Astrocyte (in vitro differentiated cells and primary cell): ENCODE measurements at places on chromosomes 7 and 10. TPM values are rescaled to one million over a fixed set of nuclear protein-coding genes. Genes with fewer than 3 reads are reported as not detected.
A peak's percentile ranks its signal among the peaks of the same experiment; 100 is the strongest.

UTF1 gene
- total RNA-seq = 0.18 TPM in 1 of 2 replicates, not detected in the other

H2BK1 gene
- total RNA-seq = not detected in 2 replicates

ZNF777 gene
- total RNA-seq = 17.2 TPM in 2 replicates

LRRC27 gene
- total RNA-seq = 7.8 and 8.0 TPM in 2 replicates

GCC1 gene
- total RNA-seq = 28.8 and 32.0 TPM in 2 replicates

- no peaks in the 10 kb centered on the region for H3K27me3 ChIP-seq
- H3K27ac ChIP-seq = no peak overlapping the region
- DNase-seq = peak; percentile 84
- no peaks in the 10 kb centered on the region for H3K36me3 ChIP-seq
- peak overlapping the region; percentile 5 for H3K4me3 ChIP-seq
Measured at GRCh38 chr10:78248651-78249464, 215.2 kb downstream of the RPS24 start.

- H3K27me3 ChIP-seq = no peaks in the 10 kb centered on the region
- no peak overlapping the region for H3K27ac ChIP-seq
Measured at GRCh38 chr10:75865413-75866299, 434.2 kb downstream of the LRMDA start.

DNA sequence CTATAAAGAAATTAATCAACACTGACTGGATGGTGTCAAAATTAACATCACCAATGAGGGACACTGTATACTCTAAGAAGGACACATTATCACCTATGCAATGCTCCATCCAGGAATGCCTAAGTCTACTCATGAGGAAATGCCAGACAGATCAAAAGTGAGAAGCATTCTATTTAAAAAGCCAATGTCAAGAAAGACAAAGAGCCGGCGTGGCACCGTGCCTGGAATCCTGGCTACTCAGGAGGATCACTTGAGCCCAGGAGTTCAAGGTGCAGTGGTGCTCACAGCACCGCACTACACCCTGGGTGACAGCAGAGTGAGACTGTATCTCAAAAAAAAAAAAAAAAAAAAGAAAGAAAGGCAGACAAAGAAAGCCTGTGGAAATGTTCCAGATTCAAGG, 45.5 kb upstream of the ANAPC16 start:
- H3K36me3 ChIP-seq = no peaks in the 10 kb centered on the region
- peak; percentile 59 for DNase-seq
- no peaks in the 10 kb centered on the region for H3K27me3 ChIP-seq
- H3K4me1 ChIP-seq = peaks cover 25% of the 10 kb centered on the region
- no peak overlapping the region for H3K4me3 ChIP-seq
- no peak overlapping the region for H3K27ac ChIP-seq

GRCh38 chr7:157457355-157458253, 120.8 kb downstream of the DNAJB6 start:
- no peak for DNase-seq
- H3K4me1 ChIP-seq = no peaks in the 10 kb centered on the region
- H3K27ac ChIP-seq = no peak overlapping the region
- no peaks in the 10 kb centered on the region for H3K36me3 ChIP-seq

GRCh38 chr7:143258831-143259230, 4.4 kb upstream of the GSTK1 start:
- no peak overlapping the region for H3K27ac ChIP-seq
- no peaks in the 10 kb centered on the region for H3K4me1 ChIP-seq
- no peaks in the 10 kb centered on the region for H3K36me3 ChIP-seq
- H3K27me3 ChIP-seq = no peaks in the 10 kb centered on the region

GRCh38 chr10:110209926-110210673, 2.7 kb downstream of the MXI1 start:
- H3K27ac ChIP-seq = peak overlapping the region; percentile 62
- H3K36me3 ChIP-seq = no peaks in the 10 kb centered on the region
- no peak for DNase-seq
- H3K4me3 ChIP-seq = peak overlapping the region; percentile 82
- peaks cover 10% of the 10 kb centered on the region for H3K27me3 ChIP-seq

GRCh38 chr7:138377306-138377705, 82.8 kb upstream of the TRIM24 start:
- no peaks in the 10 kb centered on the region for H3K4me1 ChIP-seq
- H3K4me3 ChIP-seq = no peak overlapping the region
- DNase-seq = no peak
- H3K36me3 ChIP-seq = no peaks in the 10 kb centered on the region

GRCh38 chr7:122310119-122311021, 5.8 kb upstream of the FEZF1 start:
- no peak overlapping the region for H3K27ac ChIP-seq
- no peaks in the 10 kb centered on the region for H3K36me3 ChIP-seq
- DNase-seq = no peak
- peak overlapping the region; percentile 61 for H3K4me3 ChIP-seq
- peaks cover 10% of the 10 kb centered on the region for H3K4me1 ChIP-seq

DNA sequence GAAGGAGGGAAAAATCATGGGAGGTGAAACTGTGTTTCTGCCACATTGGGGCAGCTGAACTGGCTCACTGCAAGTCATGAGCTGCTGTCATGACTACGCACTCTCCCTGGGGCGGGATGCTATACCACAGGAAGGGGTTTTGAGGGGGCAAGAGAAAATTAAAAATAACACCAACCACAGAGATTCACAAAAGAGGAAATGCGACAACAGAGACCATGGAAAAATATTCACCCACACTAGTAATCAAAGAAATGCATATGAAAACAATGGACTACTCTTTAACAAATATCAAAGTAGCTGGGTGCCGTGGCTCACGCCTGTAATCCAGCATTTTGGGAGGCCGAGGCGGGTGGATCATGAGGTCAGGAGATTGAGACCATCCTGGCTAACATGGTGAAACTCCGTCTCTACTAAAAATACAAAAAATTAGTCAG, 65.2 kb upstream of the TM9SF3 start:
- no peak for DNase-seq
- H3K4me3 ChIP-seq = no peak overlapping the region
- peaks cover 4% of the 10 kb centered on the region for H3K27me3 ChIP-seq
- no peak overlapping the region for H3K27ac ChIP-seq

DNA sequence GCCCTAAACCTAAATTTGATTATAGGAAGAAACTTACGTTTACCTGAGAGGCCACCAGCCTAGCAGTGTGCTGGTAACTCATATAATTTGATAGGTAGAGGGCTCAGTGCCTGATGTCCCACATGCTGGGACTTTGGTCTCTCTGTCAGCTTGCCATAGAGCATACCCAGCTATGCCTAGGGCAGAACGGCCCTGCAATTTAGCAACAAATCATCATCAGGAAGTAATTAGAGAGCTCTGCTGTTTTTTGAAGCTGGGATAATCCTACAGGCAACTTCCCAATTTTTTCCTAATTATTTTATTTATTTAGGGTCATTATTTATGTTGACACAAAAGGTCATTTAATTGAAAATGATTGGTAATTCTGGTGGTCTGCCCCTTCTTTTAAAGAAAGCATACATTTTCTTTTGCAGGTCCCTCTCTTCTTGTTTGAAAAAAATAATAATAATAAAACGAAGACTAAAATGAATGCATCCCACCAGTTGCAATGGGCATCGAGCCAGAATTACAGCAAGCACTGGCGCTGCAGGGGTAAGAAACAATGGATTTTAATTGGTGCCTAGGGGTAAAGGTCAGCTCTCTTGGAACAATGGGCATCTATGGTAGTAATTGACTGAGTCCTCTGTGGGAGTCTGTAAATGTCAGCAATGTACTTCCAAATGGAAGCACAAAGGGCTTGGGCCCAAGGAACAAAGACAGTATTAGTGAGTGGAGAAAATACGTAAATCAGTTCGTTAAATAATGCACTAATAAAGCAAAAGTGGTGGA, 348.0 kb downstream of the SORCS1 start:
- no peaks in the 10 kb centered on the region for H3K27me3 ChIP-seq

DNA sequence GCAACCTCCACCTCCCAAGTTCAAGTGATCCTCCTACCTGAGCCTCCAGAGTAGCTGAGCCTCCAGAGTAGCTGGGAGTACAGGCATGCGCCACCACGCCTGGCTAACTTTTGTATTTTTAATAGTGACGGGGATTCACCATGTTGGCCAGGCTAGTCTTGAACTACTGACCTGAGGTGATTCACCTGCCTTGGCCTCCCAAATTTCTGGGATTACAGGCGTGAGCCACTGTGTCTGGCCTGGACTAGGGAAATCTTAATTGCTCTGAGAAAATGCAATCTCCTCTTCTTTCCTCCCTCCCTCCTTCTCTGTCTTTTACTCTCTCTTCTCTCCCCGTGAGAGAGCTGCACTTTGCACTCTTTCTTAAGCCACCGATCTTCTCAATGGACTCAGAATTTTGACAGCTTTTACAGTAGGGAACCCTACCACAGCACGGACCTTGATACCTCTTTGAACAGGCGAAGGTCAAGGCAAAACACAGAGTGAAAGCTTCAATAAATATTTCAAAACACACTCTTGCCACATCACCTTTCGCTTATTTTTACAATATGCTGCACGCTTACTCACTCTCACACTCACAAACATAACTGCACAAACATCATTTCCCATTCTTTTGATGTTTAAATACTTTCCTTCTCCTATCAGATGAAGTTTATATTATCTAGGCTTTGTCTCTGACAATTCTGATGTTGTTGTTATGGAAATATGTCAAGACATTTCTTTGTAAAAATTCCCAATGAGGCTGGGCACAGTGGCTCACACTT, 173.4 kb upstream of the NRP1 start:
- H3K36me3 ChIP-seq = no peaks in the 10 kb centered on the region
- no peak for DNase-seq
- H3K4me1 ChIP-seq = peaks cover 21% of the 10 kb centered on the region
- H3K27me3 ChIP-seq = no peaks in the 10 kb centered on the region

- H3K27me3 ChIP-seq = no peaks in the 10 kb centered on the region
- peak; percentile 46 for DNase-seq
- H3K4me3 ChIP-seq = no peak overlapping the region
- H3K36me3 ChIP-seq = no peaks in the 10 kb centered on the region
- peaks cover 7% of the 10 kb centered on the region for H3K4me1 ChIP-seq
Measured at GRCh38 chr10:97553575-97554031, 19.0 kb upstream of the ANKRD2 start.

GRCh38 chr10:7407368-7408290, 3.2 kb downstream of the SFMBT2 start:
- peak; percentile 36 for DNase-seq
- H3K4me1 ChIP-seq = peaks cover 28% of the 10 kb centered on the region
- no peaks in the 10 kb centered on the region for H3K36me3 ChIP-seq
- peaks cover 15% of the 10 kb centered on the region for H3K27me3 ChIP-seq

- H3K36me3 ChIP-seq = peaks cover 41% of the 10 kb centered on the region
- no peak for DNase-seq
- H3K4me1 ChIP-seq = peaks cover 6% of the 10 kb centered on the region
- H3K4me3 ChIP-seq = no peak overlapping the region
- H3K27ac ChIP-seq = no peak overlapping the region
Measured at GRCh38 chr7:39696631-39697030, 73.3 kb downstream of the RALA start.

GRCh38 chr7:45193828-45194227, 36.2 kb downstream of the RAMP3 start:
- DNase-seq = no peak
- H3K27me3 ChIP-seq = peaks cover 3% of the 10 kb centered on the region
- H3K36me3 ChIP-seq = no peaks in the 10 kb centered on the region
- H3K27ac ChIP-seq = no peak overlapping the region
- no peak overlapping the region for H3K4me3 ChIP-seq

- DNase-seq = no peak
- H3K27ac ChIP-seq = no peak overlapping the region
- H3K4me1 ChIP-seq = peaks cover 14% of the 10 kb centered on the region
- H3K36me3 ChIP-seq = no peaks in the 10 kb centered on the region
- H3K4me3 ChIP-seq = no peak overlapping the region
Measured at GRCh38 chr7:41922373-41922772, 219.5 kb upstream of the INHBA start.

DNA sequence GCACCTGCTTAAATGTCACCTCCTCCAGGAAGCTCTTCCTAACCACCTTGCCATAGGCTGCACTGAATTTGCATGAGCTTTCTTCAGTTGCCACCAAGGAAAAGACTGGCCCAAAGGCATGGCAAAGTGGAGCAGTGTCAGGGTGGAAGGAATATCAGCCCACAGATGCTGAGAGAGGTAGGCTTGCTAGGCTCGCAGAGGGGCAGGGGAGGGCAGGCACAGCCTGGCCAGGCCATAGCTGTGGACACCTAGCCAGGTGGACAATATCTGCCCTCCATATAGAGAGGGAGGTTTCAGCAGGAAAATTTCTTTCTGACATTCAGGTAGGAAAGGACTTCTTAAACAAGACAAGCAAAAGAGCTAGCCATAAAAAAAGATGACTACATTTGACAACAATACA, 166.3 kb downstream of the GRID1 start:
- no peaks in the 10 kb centered on the region for H3K4me1 ChIP-seq
- no peaks in the 10 kb centered on the region for H3K36me3 ChIP-seq
- DNase-seq = no peak
- H3K4me3 ChIP-seq = no peak overlapping the region
- no peak overlapping the region for H3K27ac ChIP-seq

DNA sequence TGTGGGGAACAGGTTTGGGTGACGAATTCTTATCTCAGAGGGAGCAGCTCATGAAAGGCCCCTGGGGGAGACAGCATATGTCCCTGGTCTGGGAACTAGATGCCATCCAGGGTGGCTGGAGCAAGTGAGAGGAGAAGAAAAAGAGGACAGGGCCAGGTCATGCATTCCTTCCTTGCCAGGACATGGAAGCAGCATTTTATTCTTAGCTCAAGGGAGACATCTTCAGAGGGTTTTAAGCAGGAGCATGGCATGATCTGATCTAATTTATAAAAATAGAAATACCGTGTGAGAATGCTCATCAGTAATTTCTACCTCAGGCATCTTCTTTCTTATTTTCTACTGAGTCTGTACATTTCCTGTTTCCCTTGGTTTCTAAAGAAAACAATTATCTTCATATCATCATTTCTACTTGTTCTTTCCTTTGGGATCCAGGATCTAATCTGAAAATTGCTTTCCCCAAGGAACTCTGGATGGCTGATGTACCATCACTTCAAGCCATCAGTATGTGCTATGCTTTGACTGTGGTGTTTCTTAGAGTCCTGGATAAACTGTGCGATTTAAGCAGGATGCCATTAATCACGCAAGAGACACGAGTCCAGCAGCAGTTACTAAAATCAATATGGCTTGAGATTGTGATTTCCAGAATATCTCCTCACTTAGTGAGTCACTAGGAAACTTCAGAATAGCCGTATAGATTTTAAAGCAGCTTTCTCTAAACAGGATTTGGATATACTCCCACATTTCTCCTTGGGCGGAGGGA, 386.2 kb downstream of the GALNT17 start:
- H3K4me3 ChIP-seq = no peak overlapping the region
- no peaks in the 10 kb centered on the region for H3K4me1 ChIP-seq
- H3K27me3 ChIP-seq = no peaks in the 10 kb centered on the region
- H3K36me3 ChIP-seq = no peaks in the 10 kb centered on the region
- DNase-seq = no peak

GRCh38 chr10:133012573-133013359, 70.4 kb upstream of the CFAP46 start:
- no peaks in the 10 kb centered on the region for H3K27me3 ChIP-seq
- H3K36me3 ChIP-seq = no peaks in the 10 kb centered on the region
- H3K4me1 ChIP-seq = no peaks in the 10 kb centered on the region

DNA sequence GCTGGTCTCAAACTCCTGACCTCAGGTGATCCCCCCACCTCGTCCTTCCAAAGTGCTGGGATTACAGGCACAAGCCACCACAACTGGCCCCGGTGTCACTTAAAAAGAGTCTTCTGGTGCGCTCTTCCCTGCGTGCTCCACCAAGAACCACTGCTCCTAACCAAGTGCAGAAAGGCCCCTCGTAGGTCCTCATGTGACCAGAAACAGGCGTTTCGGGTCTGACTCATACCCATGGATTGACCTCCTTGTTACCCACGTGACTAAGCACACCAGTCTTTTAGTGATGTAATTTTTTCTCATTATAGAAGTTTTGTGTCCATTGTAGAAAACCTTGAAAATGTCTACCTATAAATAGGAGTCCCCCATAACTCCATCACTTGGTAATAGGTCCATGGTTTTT, 13.9 kb downstream of the FKBP6 start:
- DNase-seq = peak; percentile 70
- H3K36me3 ChIP-seq = no peaks in the 10 kb centered on the region
- peaks cover 6% of the 10 kb centered on the region for H3K27me3 ChIP-seq
